ENCODE measurements at places on chromosomes 2 and 18. TPM values are rescaled to one million over a fixed set of nuclear protein-coding genes. Genes with fewer than 3 reads are reported as not detected.

GPBAR1 gene
- 5.3 TPM for total RNA-seq

GRCh38 chr18:68623342-68623741 is 91.6 kb downstream of the TMX3 start:
- H3K4me3 ChIP-seq: no peak overlapping the region
- H3K4me1 ChIP-seq: no peaks in the 10 kb centered on the region
- no peak overlapping the region for H3K27ac ChIP-seq

- H3K27ac ChIP-seq: no peak overlapping the region
- no peaks in the 10 kb centered on the region for H3K27me3 ChIP-seq
- DNase-seq: no peak
- no peaks in the 10 kb centered on the region for H3K36me3 ChIP-seq
- H3K4me3 ChIP-seq: no peak overlapping the region
- H3K4me1 ChIP-seq: peaks cover 10% of the 10 kb centered on the region
These were observed 373.5 kb upstream of the MYT1L start for GRCh38 chr2:2704428-2705090.

DNA sequence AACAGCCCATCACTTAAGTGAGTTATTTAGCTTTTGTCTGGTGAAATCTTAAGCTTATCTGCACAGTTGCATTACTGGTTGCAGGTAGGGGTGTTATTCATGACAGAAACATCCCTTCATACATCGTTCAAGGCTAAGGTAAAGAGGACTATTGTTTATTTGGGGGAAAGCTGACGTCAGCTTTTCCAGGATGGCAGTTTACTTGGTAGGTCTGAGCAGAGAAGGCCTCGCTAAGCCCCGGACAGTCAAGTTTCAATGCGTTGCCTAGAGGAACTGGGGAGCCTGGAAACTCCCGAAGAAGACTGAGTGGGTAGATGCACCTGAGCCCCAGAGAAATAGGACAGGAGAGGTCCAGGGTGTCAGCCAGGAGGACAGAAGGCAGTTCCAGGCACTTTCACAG is 2.2 kb downstream of the RNU4ATAC start:
- H3K27ac ChIP-seq: no peak overlapping the region
- peaks cover 42% of the 10 kb centered on the region for H3K4me1 ChIP-seq
- H3K27me3 ChIP-seq: no peaks in the 10 kb centered on the region
- DNase-seq: no peak
- H3K4me3 ChIP-seq: no peak overlapping the region

DNA sequence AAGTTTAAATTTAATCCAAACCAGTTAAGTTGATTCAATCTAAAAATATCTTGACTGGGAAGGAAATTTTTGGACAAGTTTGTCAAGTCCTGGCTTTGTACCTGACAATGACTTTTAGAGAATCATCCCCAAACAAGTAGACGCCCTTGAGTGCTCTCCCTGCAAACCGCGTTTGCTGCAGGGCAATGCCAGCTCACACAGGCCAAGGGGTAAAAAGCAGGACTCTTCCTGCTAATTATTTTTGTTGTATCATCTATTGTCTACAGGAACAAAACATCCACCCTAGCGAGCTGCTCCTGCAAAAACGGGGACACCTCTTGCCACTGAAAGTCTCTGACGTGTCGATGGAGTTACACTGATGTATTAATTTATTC is 10.9 kb downstream of the ID2 start:
- H3K27me3 ChIP-seq: no peaks in the 10 kb centered on the region
- DNase-seq: no peak
- peak overlapping the region; percentile 33 for H3K4me3 ChIP-seq
- no peaks in the 10 kb centered on the region for H3K36me3 ChIP-seq
- no peak overlapping the region for H3K27ac ChIP-seq

LOXHD1 gene
- total RNA-seq: 0.27 TPM

GALR1 gene
- 0.33 TPM for total RNA-seq

PTPRM gene
- total RNA-seq: 62.8 TPM

DNA sequence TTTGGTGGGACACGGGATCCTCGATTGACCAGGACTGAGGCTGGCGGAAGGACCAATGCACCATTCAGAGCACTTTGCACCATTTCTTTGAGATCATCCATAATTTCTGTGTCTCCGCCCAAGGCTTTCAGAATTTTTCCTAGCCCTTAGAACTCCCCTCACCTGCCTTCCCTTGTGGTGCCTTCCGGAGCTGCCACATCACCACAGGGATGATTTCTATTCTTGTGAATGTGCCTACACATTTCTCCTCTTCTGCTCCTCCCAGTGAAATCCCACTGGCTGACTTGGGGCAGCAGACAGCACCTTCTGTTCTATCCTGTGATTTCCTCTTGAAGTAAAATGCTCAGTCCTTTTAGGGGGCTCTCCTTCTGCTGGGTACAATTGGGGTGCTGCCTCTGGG is 11.2 kb downstream of the ACOXL start:
- no peak overlapping the region for H3K4me3 ChIP-seq
- H3K27me3 ChIP-seq: no peaks in the 10 kb centered on the region
- H3K36me3 ChIP-seq: no peaks in the 10 kb centered on the region
- H3K27ac ChIP-seq: no peak overlapping the region

GAREM1 gene
- total RNA-seq: 5.6 TPM

GRCh38 chr2:198017068-198017467 is 212.7 kb downstream of the PLCL1 start:
- H3K27me3 ChIP-seq: no peaks in the 10 kb centered on the region
- no peak overlapping the region for H3K27ac ChIP-seq
- no peak for DNase-seq
- no peak overlapping the region for H3K4me3 ChIP-seq
- no peaks in the 10 kb centered on the region for H3K4me1 ChIP-seq
- no peaks in the 10 kb centered on the region for H3K36me3 ChIP-seq

GRCh38 chr2:39516347-39517101 is 79.4 kb upstream of the MAP4K3 start:
- H3K4me3 ChIP-seq: no peak overlapping the region
- H3K36me3 ChIP-seq: no peaks in the 10 kb centered on the region
- H3K4me1 ChIP-seq: peaks cover 61% of the 10 kb centered on the region
- peak; percentile 92 for DNase-seq
- no peaks in the 10 kb centered on the region for H3K27me3 ChIP-seq
- H3K27ac ChIP-seq: peak overlapping the region; percentile 70

MC2R gene
- total RNA-seq: not detected

- peaks cover 28% of the 10 kb centered on the region for H3K4me1 ChIP-seq
- DNase-seq: no peak
- H3K4me3 ChIP-seq: no peak overlapping the region
- H3K27ac ChIP-seq: no peak overlapping the region
These were observed 97.2 kb downstream of the SEPTIN10 start for GRCh38 chr2:109516445-109517117.

GRCh38 chr2:60105906-60106305 is 447.5 kb downstream of the BCL11A start:
- no peaks in the 10 kb centered on the region for H3K36me3 ChIP-seq
- no peak overlapping the region for H3K27ac ChIP-seq
- DNase-seq: no peak
- no peaks in the 10 kb centered on the region for H3K4me1 ChIP-seq

- peak overlapping the region; percentile 56 for H3K27ac ChIP-seq
- H3K27me3 ChIP-seq: no peaks in the 10 kb centered on the region
- peaks cover 17% of the 10 kb centered on the region for H3K4me1 ChIP-seq
- H3K4me3 ChIP-seq: no peak overlapping the region
- peak; percentile 79 for DNase-seq
These were observed 13.7 kb upstream of the TET3 start for GRCh38 chr2:73970850-73971471.

- H3K4me3 ChIP-seq: no peak overlapping the region
- no peaks in the 10 kb centered on the region for H3K36me3 ChIP-seq
- no peaks in the 10 kb centered on the region for H3K4me1 ChIP-seq
- DNase-seq: no peak
- H3K27ac ChIP-seq: no peak overlapping the region
- no peaks in the 10 kb centered on the region for H3K27me3 ChIP-seq
These were observed 80.6 kb downstream of the EML6 start for GRCh38 chr2:54803783-54804751.

- H3K4me3 ChIP-seq: peak overlapping the region; percentile 79
- no peaks in the 10 kb centered on the region for H3K36me3 ChIP-seq
- peaks cover 74% of the 10 kb centered on the region for H3K4me1 ChIP-seq
- DNase-seq: no peak
- H3K27me3 ChIP-seq: no peaks in the 10 kb centered on the region
These were observed 1.4 kb downstream of the EHBP1 start for GRCh38 chr2:62706721-62707521.

GRCh38 chr18:3665780-3666525 is 216.0 kb downstream of the TGIF1 start:
- no peaks in the 10 kb centered on the region for H3K27me3 ChIP-seq
- peaks cover 11% of the 10 kb centered on the region for H3K4me1 ChIP-seq
- peak overlapping the region; percentile 70 for H3K27ac ChIP-seq
- peak; percentile 91 for DNase-seq
- no peaks in the 10 kb centered on the region for H3K36me3 ChIP-seq
- peak overlapping the region; percentile 34 for H3K4me3 ChIP-seq

NDUFB3 gene
- total RNA-seq: 85.3 TPM

ECEL1 gene
- 0.16 TPM for total RNA-seq
